ENCODE measurements at places on chromosomes 6 and 20.

- peak; percentile 94 for DNase-seq
Observed at GRCh38 chr6:30690403-30691207, at the start of gene NRM. NRM (minus strand) TSS chr6:30690984; CDS start chr6:30690974, 10 bp downstream.

DNA sequence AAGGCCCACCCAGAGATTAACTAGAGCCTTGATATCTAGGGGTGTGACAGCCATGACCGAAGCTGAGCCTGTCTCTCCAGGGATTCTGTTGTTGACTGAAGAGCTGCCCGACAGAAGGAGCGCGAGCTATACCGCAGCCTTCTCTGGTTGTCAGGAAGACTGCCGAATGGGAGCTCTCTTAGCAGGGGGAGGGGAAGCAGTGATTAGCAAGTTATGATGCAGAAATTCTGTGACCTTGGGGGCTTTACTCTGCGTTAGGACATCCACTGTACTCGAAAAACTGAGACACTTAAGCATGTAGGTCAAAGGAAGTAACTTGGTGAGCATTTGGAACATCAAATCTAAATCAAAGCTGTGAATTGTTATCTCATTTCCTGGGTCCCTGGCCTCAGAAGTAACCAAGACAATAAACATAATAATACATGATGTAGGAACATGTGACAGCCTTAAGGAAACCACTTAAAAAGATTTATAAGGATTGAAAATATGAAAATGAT lies 84.7 kb downstream of the MAP3K4 start:
- DNase-seq, result no peak

GRCh38 chr20:49868538-49868937 lies 46.8 kb downstream of the SPATA2 start:
- DNase-seq, result no peak

DNA sequence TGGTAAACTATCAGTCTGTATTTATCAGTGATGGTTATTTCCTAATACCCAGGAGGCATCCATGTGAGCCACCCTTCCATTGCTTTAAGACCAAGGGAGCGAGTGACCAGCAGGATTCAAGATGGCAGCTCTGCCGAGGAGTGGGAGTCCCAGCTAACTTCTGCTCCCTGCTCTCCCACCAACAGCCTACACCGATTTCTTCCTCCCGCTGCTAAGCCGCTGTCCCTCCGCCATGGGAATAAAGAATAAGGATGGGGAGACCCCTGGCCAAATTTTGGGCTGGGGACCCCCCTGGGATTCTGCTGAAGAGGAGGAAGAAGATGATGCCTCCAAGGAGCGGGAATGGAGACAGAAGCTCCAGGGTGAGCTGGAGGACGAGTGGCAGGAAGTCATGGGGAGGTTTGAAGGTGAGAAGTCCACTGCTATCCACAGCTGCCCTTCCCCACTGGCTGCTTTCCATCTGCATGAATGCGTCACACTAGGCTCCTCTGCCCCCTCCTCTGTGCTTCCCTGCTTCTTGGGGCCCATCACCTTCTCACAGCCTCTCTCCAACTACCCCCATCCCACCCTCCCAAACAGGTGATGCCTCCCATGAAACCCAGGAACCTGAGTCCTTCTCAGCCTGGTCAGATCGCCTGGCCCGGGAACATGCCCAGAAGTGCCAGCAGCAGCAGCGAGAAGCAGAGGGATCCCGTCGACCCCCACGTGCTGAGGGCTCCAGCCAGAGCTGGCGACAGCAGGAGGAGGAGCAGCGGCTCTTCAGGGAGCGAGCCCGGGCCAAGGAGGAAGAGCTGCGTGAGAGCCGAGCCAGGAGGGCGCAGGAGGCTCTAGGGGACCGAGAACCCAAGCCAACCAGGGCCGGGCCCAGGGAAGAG lies 10.3 kb downstream of the NFKBIL1 start:
- no peak for DNase-seq

DNA sequence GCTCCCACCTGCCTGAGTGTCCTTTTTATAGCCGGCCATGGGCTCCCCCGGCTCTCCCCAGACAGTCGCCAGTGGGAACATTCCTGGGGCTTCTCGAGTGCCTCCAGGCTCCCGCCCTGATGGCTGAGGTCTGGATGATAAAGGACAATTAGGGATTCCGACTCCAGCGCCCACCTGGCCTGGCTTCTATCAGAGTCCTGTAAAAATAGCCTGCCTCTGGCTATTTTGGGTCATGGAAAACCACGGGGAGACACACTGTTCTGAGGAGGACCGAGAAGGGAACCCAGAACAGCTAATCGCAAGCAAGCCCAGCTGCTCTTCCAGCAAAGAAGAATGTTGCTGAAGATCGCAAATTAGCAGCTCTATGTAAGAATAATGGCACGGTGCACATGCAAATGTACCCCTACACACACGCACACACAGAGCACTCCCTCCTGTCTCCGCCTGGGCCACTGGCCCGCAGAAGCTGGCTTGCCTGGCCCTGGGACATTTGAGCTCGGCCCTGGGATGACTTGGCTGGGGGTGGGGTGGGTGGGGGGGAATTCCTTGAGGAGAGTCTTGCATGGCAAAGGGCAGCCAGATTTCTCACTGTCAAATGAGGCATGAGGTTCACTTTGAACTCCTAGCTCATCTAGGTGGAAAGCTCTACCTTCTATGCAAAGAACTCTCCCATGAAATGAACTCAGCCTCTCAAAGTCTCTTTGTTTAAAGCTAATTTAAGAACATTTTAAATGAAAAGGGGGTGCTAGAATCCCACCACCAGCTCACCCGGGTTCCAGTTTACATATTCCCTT lies 55.3 kb downstream of the CTCFL start:
- no peak for DNase-seq

GRCh38 chr6:159654483-159655098 lies 38.5 kb downstream of the SOD2 start:
- peak; percentile 47 for DNase-seq

- no peak for DNase-seq
Observed at GRCh38 chr6:109961611-109962041, 16.5 kb upstream of the GPR6 start.

DNA sequence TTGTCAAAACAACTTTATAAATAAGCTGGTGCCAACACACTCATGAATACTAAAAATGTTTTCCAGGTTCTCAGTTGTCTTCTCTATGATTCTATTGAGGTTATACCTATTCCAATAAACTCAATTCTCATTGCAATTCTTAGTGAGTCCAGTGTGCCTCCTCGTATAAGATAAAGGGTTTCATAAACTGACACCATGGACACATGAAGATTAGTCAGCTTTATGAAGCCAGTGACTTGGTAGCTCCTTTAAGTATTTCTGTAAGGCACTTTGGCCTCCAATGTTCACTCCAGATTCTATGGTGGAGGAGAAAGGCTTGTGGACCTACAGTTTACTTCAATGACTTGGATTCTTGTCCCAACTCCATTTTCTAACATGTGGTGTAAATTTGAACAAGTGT lies 521.3 kb upstream of the JARID2 start:
- no peak for DNase-seq

DNA sequence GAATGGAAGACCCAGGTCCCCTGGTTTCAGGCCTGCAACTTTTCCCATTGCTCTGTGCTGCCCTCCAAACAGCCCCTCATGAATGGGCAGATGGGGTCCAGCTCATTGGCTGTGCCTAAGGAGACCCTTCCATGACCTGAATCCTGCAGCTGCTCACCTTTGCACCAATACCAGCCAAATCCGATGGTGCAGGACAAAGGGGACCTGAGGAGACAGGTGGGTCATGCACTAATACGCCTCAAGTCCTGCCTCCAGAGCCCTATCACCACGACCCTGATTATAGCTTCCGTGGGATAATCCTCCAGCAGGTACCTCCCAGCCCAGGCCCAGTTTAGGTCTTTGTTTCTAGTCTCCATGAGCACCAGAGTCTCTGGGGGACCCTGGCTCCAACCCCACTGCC lies 16.8 kb downstream of the TREM1 start:
- DNase-seq, result no peak

DNA sequence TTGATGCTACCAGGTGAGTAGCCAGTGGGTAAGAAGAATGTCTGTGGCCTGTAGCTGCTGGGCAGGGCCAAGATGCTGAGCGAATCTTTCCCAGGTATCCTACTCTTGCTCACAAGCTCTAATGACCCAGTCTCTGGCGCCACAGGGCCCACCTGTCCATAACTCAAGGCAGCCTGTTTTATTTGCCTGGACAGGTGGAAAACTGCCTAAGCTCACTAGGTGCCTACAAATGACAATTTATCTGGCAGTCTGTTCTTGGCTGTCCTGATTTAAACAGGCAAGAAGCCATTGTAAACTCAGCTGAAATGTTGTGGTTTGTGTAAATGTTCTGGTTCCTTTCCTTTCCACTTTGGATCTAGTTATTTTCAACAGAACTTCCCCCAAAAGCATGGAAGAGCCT lies 113.3 kb downstream of the TCP11 start:
- no peak for DNase-seq

DNA sequence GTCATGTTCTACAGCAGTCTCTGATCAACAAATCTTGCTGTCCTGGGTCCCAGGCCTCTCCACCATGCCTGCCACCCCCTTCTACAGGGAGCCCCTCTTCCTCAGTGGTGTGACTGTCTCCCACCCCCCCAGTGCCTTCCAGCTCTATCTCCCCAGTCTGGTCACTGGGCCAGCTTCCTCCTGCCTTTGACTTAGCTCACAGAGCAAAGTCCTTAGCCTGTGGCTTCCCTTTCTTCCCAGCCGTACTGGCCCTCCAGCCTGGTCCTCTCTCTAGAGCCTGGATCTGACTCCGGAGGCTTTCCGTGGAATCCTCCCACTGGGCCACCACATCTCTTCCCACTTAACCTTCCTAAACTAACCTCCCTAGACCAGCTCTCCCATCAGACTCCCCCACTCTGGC lies 17.0 kb downstream of the MAPK13 start:
- no peak for DNase-seq

GRCh38 chr6:16762268-16762549 lies 949 bp upstream of the ATXN1 start:
- no peak for DNase-seq

- no peak for DNase-seq
Observed at GRCh38 chr6:113625850-113626249, 231.3 kb upstream of the MARCKS start.

- no peak for DNase-seq
Observed at GRCh38 chr6:121791396-121792315, 356.2 kb downstream of the GJA1 start.

- no peak for DNase-seq
Observed at GRCh38 chr6:20319520-20320357, 81.9 kb upstream of the E2F3 start.

DNA sequence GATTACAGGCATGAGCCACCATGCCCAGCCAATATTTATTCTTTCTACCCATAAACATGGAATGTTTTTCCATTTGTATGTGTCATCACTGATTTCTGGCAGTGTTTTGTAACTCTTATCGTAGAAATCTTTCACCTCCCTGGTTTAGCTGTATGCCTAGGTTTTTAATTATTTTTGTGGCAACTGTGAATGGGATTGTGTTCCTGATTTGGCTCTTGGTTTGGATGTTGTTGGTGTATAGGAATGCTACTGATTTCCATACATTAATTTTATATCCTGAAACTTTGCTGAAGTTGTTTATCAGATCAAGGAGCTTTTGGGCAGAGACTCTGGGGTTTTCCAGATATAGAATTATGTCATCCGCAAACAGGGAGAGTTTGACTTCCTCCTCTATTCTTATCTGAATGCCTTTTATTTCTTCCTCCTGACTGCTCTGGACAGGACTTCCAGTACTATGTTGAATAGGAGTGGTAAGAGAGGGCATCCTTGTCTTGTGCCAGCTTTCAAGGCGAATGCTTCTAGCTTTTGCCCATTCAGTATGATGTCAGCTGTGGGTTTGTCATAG lies 198.6 kb downstream of the ZDHHC14 start:
- no peak for DNase-seq

DNA sequence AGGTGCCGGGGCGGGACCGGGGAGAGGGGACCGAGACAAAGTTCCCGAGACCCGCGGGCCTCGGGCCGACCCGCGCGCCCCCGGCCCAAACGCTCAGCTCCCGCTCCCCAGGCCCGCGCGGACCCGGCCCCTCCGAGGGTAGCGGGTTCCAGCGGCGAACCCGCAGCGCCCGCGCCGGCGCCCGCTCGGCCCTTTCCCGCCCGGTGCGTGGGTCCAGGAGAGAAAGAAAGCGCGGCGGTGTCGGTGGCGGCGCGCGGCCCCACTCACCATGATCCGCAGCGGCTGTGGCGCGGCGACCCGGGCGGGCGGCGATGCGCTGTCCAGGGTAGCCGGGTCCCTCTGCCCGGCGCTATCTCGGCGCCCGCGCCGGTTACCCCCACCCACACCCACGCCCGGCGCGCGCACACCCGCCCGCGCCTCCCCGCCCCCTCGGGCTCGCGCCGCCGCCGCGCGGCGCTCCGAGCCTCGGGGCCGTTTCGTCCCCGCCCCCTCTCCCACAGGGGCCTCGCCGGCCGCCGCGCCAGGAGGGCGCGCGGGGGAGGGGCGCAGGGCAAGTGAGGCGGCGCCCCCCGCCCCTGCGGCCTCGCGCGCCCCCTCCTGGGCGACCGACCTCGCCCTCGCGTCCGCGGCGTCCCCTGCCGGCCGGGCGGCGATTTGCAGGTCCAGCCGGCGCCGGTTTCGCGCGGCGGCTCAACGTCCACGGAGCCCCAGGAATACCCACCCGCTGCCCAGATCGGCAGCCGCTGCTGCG lies at the start of gene ELOVL2:
Gene ELOVL2 (minus strand): TSS at position 345 of the 751 bp plus-strand sequence. CDS start 75 bp downstream, at position 270.
- peak; percentile 74 for DNase-seq

- DNase-seq, result no peak
Observed at GRCh38 chr6:111939902-111940301, 66.7 kb upstream of the FYN start.

DNA sequence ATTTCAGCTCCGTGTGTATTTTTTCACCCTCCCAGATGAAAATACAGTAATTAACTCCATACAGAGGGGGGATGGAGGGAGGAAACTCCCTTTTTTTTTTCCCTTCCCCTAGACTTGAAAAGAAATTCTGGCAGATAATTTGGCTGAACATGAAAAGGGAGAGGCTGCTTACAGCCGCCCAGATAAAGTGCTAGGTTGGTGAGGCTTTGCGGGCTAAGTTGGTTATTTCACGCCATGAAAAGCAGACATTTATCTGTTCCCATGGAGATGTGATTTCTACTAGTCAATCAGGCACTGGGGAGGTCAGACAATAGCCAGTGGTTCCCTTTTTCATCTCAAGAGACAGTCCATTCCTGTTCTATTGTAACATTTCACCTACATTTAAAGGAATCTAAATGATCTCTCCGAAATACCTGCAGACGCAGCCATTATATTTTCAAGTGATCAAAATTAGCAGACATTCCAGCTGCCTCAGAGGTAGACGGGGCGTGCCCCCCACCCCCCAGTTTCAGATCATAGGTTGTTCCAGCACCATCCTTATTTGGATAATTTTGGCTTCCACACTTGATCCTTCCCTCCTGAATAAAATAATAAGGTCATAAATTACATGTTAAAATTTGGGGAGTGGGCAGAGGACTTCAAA lies 143.9 kb upstream of the ZNF217 start:
- peak; percentile 72 for DNase-seq

GRCh38 chr20:45254383-45255262 lies at the start of gene SLPI:
SLPI (minus strand) TSS chr20:45254564; CDS start chr20:45254543, 21 bp downstream.
- DNase-seq, result no peak

- no peak for DNase-seq
Observed at GRCh38 chr6:28856620-28857005, 67.2 kb downstream of the TRIM27 start.

DNA sequence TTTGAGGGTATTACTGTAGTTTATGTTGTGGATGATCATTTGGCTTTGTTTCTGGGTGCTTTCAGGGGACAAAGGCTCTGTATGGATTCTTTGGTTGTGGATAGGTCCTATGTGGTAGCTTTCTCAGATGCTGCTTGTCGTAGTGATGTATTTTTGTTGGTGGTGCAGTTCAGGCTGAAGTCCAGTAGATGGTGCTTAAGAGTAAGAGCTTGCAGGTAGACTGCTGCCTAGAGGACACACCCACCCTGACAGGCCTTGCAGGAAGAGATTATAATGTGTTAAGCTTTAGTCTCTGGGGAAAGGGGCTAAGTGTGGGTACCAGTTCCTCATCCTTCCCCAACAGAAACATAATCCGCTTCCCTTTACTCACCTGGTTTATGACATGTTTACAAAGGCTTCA lies 62.6 kb upstream of the ADGRB3 start:
- DNase-seq, result no peak
